ENCODE measurements at places on chromosomes 12 and 14.
A peak's percentile ranks its signal among the peaks of the same experiment; 100 is the strongest.

DNA sequence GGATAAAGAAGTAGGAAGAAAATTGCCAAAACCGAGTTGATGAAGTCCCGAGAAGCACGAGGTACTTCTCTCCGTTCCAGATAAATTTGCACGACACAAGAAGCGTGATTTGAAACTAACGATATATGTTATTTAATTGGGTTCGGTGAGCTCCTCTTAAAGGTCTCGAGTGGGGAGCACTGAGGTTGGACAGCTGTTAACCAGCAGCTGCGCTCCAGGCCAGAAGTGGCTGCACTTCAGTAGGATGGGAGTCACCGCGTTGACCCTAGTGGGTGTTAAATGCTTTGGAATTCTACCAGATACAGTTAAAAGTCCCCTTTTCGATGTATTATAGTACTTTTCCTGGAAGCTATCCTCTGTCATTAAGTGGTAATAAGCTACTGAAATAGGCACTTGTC, 953 bp upstream of the DCAF5 start:
- peak; percentile 24 for DNase-seq

DNA sequence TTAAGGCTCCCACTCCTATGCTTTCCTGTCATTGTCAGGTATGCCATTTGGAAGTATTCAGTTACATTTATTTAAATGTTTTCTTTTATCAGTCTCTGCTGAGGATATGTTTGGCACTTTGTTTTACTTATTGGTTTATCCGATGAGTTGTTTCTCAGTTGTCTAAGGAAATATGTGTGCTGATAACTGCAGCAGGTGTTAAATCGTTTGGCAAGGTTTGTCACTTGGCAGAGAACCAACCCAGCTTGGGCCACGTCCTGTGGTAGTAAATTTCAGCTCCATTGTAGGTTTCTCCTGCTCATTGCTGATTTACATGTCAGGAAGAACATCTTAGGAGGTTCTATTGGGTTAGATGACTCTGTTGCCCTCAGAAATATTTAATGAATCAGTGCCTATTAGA, 22.0 kb upstream of the MGST1 start:
- DNase-seq: peak; percentile 89

GRCh38 chr12:55997535-55997859, 421 bp downstream of the SUOX start:
- DNase-seq: no peak

DNA sequence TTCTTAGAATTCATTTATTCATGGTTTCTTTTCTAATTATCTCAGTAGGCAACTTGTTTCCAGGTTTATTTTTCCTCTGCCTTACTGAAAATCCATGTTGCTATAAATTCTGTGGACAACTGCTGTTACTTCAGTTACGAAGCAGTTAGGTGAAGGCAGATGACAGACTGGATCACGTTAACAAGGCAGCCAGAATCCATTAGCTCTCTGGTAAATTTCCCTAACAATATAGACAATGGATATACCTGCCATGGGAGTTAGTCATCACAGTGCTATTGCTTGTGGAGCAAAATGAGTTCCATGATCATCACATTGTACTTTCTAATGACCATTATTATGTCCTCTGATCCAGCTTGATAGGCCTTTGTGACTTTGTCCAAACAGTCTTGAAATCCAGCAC, 291.5 kb downstream of the NELL2 start:
- DNase-seq: peak; percentile 3

DNA sequence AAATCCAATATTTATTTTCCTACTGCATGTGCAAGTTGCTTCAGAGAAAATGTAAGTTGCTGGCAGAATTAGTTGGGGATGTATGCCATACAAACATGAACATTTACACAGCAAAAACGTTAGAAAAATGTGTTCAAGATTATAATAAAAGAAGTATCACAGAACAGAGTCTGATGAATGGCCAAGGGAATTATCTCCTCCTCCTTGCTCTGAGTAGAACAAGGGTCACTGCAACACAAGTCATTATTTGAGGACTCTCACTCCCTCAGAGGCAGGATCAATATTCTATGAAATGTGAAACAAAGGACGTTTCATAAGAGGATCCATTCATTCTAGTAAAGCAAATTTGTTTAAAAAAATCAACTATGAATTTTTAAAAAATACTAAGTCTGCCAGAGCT, 177.8 kb downstream of the PRKD1 start:
- peak; percentile 54 for DNase-seq

- no peak for DNase-seq
These were observed 724.8 kb downstream of the C12orf50 start for GRCh38 chr12:87304406-87304805.

DNA sequence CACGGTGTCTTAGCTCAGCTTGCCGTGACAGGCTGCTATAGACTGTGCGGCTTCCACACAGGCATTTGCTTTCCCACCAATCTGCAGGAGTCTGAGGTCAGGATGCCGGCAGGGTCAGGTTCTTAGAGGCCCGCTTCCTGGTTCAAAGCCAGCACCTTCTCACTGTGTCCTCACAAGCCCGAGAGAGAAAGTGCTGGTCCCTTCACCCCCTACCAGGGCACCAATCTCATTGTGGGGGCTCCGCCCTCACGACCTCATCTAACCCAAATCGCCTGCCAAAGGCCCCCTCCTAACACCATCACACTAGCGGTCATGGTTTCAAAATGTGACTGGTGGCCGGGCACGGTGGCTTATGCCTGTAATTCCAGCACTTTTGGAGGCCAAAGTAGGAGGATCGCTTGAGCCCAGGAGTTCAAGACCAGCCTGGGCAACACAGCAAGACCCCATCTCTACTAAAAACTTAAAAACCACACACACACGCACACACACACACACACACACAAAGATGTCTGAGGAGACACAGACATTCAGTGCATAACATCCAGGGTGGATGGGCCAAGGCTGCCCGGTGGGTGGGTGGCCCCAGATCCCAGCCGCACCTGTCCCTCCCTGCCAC, 26.8 kb downstream of the MMP17 start:
- no peak for DNase-seq

DNA sequence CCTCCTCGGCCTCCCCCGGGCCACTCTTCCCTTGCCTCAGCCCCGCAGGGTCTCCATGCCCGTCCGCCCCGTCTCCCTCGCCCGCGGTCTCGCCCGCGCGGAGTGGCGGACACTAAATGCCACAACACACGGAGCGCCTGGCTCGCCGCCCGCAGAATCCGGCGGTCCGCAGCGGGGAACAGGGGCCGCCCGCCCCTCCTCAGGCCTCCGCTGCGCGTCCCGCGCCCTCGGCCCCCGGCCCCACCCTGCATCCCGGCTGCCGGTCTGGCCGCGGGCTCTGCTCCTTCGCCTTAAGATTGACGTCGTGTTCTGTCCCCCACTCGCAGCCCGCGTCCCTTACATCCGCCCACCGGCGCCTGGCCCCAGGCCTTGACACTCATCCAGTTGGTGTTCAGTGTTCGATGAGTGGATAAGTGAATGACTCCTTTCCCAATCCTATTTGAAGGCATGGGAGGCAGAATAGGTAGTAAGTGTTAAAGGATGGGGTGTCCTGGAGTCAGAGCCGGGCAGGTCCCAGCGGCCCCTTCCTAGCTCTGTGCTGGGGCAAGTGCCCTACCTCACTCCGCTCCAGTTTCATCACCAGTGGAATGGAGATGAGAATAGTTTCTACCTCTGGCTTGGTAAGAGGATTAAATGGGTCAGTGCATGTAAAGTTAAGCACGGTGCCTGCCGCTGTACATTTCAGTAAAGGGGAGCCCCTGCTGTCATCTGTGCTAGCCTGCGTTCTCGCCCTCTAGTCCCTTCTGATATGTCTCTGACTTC, 622 bp downstream of the TECPR2 start:
- DNase-seq: peak; percentile 37

DNA sequence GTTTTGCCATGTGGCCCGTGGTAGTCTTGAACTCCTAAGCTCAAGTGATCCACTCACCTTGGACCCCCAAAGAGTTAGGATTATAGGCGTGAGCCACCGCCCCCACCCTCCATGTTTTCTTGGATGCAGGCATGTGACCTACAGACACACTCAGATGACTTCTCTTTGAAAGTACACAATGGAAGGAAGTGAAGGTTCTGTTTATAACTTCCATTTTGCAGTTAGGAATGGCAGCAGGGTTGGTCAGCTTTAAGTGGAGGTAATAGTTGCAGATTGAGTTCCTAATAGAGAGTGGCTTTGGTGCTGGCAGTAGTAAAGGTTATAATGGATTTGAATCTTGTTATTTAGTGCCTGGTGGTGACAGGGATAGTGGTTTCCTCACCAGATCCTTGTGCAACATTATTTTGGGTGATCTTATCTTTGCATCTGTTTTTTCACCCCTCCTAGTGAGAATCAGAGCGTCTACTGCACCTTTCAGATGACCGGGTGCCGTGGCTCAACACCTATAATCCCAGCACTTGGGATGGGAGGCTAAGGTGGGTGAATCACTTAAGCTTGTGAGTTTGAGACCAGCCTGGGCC, 15.3 kb downstream of the LARP4 start:
- no peak for DNase-seq

DNA sequence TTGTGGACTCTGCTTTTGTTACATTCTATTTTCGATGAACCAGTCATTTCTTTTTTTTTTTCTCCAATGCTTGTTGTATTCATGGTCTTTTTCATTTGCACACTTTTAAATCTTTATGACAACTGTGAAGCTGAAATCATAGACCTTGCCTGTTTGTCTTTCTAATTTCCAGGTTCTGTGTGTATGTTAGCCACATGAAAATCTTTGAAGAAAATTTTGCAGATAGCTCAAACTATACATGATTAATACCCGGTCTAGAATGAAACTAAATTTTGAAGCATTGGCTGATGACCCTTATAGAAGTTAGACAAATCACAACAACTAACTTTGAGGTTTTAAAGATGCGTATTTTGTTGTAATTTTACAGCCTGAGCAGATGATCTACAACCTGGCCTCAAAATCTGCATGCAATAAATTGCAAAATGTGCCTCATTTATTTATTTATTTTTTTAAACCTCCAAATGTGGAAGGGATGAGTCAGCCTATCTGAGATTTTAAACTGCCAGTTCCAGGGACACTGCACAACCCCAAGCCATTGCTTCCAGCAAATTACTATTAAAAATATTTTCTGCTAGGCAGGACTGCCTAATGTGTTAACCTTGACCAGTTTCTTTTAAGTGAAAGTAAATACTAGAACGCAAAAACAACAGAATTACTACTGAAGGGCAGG, 96.3 kb upstream of the NAV3 start:
- peak; percentile 3 for DNase-seq

GRCh38 chr12:24705741-24706358, 243.1 kb downstream of the BCAT1 start:
- DNase-seq: no peak

DNA sequence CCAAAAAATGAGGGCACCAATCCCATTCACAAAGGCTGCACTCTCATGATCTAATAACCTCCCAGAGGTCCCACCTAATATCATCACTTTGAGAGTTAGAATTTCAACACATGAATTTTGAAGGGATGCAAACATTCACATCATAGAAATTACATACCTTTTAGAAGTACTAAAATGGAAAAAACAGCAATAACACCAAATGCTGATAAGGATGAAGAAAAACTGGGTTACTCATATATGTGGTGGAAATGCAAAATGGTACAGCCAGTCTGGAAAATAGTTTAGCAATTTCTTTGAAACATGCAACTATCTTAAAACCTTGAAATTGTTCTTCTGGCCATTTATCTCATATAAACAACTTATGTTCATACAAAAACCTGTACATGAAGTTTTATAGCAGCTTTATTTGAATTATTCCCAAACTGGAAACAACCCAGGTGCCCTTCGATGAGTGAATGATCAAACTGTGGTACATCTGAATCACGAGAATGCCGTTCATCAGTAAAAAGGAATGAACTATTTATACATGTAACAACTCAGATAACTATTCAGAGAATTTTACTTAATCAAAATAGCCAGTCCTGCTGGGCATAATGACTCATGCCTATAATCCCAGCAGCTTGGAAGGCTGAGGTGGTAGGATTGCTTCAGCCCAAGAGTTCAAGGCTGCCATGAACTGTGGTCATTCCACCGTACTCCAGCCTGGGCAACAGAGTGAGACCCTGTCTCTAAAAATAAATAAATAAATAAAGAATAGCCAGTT, 109.4 kb upstream of the SSTR1 start:
- no peak for DNase-seq

DNA sequence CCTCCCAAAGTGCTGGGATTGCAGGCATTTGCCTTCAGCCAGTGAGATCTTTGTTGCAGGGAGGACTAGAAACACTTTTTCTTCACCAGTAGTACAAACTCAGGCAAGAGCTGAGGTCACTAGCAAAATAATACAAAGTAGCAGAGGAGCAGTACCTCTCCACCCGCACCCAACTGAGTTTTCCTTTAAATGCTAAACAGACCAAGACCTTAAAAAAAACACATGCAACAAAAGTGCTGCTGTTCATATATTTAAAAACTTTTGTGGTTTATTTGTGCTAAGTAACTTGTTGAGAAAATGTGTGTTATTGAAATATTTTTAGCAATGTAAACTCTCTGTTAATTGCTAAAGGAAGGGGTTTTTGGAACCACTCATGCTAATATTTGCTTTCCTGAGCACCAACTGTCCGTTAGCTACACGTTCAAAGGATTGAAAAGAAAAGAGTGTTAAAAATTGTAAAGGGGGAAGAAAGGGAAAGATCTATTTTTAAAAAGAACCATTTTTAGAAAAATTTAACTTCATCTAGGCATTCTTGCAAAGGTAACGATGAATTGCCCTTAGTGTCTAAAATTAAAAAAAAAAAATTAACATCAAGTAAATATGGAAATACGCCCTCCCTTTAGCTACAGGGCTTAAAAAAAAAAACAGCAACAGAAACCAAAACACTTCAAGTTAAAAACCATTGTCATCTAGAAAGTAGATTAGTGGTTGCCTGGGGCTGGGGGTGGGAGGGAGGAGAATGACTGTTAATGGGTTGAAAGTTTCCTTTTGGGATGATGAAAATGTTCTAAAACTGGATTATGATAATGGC, 114.0 kb upstream of the KRAS start:
- no peak for DNase-seq

- DNase-seq: no peak
These were observed 32.4 kb downstream of the ABCD2 start for GRCh38 chr12:39587225-39587624.

- no peak for DNase-seq
These were observed 597.7 kb downstream of the DIO2 start for GRCh38 chr14:79613625-79614024.

DNA sequence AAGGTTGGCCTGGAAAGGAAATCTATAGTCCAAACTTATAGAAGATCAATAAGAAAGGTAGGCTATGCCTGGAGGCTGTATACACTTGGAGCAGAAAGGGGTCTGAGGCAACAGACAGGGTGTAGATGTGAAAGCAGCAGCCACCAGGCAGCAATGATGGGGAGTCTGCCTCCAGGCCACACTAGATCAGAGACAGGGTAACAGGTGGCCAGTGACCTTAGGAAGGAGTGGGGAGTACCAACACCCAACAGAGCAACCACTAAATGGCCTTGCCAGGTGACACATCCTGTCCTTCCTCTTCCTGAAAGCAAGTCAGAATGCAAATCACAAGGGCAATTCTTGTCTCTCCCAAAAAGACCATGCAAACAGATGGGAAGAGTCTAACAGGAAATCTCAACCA, 46.4 kb upstream of the NID2 start:
- no peak for DNase-seq

- DNase-seq: no peak
These were observed 366.5 kb upstream of the OR4E1 start for GRCh38 chr14:22039938-22040780.
